Ammon's horn (tissue), 1 donor: ENCODE measurements at places on chromosomes 4 and X.

GRCh38 chr4:114163051-114163450 is 183.6 kb upstream of the ARSJ start:
- DNase-seq: no peak

DNA sequence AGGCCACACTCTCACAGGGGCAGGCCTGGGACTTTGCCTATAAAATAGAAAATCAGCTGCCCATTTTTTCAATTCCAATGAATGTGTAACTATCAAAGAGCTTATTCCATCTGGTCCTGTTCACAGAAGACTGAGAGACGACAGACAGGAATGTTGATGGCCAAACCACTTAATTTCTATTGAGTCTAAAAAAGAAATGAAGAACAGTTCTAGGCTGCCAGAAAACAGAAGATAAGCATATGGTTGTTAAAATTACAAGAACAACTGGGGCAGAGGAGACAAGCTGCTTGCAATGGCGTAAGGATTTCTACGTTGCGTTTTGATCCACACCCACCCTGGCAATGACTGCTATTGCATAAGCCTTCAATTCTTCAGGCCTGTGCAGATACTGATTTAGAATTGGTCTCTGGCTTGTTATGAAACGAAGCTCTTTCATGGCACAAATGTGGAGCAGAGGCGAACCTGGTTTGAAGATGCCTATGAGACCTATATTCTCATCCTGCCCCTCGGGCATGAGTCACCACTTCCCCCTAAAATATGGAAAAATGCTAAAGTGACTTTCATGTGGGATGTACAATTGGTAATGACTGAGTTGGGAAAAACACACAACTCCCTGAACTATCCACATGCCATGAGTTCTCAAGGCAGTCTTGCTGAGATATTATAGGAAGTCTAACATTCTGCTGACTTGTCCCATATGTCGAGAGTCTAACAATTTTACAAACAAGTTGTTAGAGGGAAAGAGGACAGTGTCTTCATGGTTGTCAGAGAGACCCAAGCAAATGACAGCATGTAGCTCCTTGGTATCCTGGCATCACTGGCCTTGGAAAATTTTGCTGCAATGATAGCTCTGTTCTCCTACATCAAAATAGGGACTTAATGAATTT is 37.9 kb upstream of the SORBS2 start:
- DNase-seq: peak; percentile 36

- DNase-seq: no peak
These were observed 125.5 kb upstream of the ARMCX2 start for GRCh38 chrX:101785142-101785541.

DNA sequence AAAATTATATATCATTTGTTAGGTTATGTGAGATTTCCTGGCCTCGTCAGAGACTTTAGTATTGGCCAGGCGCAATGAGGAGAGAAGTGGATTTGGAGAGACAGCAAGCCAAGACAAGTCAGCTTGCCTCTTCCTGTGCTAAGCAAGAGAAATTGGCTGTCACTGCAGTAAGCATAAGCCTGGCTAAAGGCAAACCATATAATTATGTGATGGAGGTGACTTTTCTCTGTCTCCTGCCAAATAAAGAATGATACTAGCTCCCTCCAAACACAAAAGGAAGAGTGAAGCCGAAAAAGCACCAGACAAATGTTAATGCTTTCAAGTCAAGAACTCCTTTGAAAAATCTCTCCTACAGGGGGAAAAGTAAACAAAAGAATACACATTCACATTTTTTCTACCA is 2246.0 kb downstream of the ARAP2 start:
- no peak for DNase-seq

- no peak for DNase-seq
These were observed 2.1 kb downstream of the JAKMIP1 start for GRCh38 chr4:6198278-6198677.

GRCh38 chr4:134365852-134366251 is 164.3 kb upstream of the PABPC4L start:
- no peak for DNase-seq

DNA sequence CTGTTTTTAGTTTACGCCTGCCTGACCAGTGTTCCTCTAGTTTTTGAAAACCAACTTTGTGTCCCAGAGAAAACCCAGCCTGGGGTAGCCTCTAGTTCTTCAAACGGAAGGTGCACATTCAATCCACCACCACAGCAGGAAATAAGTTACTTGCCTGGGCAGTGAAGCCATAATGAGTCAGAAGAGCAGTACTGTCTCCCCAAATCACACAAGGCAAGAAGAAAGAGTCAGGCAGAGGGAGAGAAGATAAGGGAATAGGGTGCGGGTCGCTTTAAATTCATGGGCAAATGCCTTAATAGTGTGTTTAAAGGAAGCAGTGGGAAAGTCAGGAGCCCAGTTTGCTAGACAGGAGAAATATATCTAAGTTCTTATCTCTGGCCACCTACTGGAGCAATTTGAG is 333.8 kb upstream of the GRIA3 start:
- no peak for DNase-seq

DNA sequence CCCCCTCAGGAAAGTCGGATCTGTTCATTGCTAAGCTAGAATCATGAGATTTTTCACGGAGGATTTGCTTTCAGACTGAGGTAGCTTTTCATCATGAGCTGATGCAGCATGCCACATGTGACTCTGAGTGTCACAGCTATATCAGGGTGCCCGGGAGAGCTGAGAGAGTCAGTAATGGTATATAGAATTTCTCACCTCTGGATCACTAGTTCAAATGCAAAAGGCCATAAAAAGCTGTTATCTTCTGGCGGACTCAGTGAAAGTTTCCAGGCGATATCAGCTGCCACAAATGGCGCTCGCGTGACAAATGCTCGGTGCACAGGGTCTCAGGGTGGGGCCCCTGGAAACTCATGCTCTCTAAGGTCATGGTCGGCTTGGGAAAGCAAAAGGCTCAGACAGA is 150.1 kb downstream of the DHX15 start:
- no peak for DNase-seq

GRCh38 chr4:112082954-112083586 is 62.2 kb upstream of the FAM241A start:
- DNase-seq: no peak

- no peak for DNase-seq
These were observed 548.1 kb upstream of the INTU start for GRCh38 chr4:127084666-127085065.

GRCh38 chr4:1459081-1459721 is 53.0 kb upstream of the NKX1-1 start:
- DNase-seq: no peak

DNA sequence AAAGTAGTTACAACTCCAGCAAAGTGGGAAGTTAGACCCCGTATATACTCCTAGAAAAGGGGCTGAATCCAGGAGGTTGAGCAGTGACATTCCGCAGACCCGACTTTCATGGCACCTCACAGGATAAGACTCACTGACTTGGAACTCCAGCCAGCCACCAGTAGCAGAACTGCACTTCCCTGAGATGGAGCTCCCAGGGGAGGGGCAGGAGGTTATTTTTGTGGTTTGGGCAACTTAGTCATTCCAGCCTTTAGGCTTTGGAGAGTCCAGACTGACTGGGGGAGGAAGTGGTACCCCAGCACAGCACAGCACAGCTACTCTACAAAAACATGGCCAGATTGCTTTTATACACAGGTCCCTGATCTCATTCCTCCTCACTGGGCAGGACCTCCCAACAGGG is 319.1 kb downstream of the PCDH19 start:
- DNase-seq: no peak
